H54 (cell line): ENCODE measurements at places on chromosomes 7 and 10.

- no peak for DNase-seq
Measured at GRCh38 chr10:69780077-69780476, 21.6 kb upstream of the COL13A1 start.

- DNase-seq: no peak
Measured at GRCh38 chr7:102453319-102453718, 11.3 kb downstream of the ALKBH4 start.

DNA sequence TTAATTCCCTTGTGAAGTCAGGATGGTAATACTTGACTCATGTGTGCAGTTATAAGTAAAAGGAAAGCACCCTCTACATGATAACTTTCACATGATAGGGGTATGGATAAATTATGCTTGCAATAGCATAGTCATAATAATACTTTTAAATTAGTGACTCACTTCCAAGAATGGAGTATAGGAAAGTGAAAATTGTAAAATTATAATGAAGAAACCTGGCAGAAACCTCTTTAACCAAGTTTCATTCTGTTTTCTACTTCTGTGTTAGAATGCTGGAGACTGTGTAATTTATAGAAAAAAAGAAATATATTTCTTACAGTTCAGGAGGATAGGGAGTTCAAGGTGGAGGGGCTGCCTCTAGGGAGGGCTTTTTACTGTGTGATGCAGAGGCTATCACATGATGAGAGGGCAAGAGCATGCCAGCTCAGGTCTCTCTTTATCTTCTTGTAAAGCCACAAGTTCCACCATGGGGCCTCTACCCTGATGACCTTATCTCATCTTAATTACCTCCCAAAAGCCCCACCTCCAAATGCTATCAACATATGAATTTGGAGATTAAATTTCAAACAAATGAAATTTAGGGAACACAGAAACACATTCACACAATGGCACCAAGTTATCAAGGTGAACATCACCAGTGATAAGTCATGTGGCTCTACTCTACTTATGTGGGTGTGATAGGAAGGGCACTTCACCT lies 43.2 kb downstream of the HDAC9 start:
- no peak for DNase-seq

DNA sequence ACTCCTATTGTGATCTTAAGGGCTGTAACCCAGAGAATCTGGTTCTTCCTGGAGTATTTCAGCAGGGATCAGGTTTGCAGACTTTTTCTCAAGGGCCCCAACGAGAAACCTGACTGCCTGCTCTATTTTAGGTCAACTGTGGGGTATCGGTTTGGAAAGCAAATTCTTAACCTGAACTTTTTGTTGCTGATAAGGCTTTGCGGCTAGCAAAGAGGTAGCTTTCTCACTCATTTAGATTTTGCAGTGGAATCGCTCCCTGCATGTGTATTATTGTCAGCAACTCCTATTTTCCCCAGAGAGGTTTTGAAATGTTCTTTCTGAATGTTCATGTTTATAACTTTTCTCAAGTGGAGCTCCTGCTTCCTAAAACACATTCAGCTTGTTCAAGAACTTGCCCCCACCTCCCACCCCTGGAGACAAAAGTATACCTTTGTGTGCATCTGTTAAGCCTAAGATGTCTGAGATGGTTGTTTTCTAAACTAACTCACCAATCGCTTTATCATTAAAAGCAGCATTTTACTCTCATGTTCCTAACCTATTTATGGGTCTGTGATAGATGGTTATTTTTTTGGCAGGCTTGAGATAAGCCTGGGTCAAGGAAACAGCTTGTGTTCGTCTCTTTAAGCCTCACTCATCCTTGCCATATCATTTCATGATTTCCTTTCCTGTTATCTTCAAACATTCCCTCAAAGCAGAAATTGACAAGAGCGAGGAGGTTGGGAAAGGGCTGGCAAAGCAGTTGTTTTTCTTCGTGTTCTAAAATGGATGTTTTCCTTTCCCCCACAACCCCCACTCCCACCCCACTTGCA lies 129.8 kb downstream of the BAMBI start:
- DNase-seq: no peak

DNA sequence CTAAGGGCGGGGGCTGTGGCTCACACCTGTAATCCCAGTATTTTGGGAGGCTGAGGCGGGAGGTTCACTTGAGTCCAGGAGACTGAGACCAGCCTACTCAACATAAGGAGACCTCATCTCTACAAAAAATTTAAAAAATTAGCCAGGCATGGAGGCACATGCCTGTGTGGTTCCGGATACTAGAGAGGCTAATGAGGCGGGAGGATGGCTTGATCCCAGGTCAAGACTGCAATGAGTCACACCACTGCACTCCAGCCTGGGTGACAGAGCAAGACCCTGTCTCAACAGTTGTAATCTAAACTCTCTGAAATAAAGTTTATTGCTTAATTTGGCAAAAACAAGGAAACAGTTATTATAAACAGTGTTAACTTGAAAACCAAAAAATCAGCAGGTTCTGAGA lies 123.3 kb downstream of the USP6NL start:
- no peak for DNase-seq

DNA sequence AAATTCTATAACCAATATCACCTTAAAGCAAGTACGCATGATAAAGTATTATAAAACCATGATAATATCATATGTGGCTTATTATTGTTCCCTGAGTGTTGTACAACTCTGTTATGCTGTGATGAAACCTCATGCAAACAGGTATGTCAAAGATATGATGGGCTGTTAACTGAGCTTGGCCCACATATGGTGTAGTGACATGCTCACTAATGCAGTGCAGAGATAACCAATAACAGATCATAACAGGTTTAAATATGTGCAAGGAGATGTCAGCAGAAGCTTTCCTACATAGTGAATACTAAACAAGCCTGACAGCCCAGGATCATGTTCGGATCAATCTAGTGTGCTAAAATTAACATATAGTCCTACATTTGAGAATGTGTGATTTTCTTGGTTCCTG lies 9.6 kb downstream of the CFTR start:
- no peak for DNase-seq

GRCh38 chr10:75032813-75033212 lies 78.6 kb upstream of the SAMD8 start:
- DNase-seq: no peak

DNA sequence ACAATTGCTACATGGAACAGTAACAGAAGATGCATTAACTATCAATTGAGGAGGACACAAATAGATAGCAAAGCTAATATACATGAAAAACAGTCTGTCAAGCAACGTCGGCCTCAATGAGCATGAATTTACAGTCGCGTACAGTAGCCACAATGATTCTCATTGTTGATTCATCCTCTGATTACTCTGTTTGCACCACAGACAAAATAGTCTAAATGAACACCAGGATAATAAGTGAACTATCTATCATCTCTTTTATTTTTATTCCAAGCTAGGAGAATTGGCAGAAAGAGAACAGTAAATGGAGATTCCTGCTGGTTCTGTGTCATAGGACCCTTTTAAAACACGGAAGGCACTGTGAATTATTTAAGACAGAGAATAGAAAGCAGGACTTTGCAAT lies 108.5 kb downstream of the EVX1 start:
- DNase-seq: no peak

DNA sequence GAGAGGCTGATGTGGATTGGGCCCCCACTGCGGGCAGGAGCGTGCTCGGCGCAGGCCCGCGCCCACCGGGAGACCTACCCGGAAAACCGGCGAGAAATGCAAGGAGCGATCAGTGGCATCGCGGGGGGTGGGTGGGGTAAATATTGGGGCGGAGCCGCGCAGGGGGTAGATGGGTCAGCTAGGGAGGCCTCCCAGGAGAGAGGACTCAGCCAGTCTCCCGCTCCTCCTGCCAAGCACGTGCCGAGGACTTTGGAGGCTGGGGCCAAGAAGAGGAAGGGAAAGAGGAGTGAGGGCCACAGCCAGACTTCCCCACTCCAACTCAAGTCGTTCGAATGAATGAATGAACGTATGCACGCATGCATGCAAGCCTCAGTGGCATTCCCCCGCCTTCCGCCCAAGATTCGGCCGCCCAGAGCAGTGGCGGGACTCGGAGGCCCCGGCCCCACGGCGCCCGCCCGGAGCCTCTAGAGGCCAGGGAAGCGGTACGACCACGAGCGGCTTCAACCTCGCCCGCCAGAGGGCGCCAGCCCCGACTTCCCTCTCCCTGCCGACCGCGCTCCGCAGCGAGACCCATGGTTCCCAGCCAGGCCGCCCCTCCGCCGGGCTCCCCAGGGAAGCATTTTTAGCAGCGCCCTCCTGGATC lies 3.6 kb downstream of the NPM3 start:
- no peak for DNase-seq

DNA sequence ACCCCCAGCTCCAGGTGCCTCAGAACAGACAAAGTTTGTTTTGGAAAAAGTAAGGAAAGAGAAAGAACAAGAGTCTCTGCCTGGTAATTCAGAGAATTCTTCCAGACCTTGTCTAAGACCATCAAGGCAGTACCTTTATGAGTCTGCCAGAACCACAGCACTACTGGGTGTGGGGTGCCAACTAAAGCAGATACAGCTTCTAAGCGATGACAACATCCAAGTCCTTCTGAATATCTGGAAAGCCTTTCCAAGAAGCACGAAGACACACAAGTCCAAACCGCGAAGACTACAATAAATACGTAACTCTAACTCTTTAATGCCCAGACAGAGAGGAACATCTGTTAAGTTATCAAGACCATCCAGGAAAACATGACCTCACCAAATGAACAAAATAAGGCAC lies 94.3 kb downstream of the SIRT1 start:
- no peak for DNase-seq

DNA sequence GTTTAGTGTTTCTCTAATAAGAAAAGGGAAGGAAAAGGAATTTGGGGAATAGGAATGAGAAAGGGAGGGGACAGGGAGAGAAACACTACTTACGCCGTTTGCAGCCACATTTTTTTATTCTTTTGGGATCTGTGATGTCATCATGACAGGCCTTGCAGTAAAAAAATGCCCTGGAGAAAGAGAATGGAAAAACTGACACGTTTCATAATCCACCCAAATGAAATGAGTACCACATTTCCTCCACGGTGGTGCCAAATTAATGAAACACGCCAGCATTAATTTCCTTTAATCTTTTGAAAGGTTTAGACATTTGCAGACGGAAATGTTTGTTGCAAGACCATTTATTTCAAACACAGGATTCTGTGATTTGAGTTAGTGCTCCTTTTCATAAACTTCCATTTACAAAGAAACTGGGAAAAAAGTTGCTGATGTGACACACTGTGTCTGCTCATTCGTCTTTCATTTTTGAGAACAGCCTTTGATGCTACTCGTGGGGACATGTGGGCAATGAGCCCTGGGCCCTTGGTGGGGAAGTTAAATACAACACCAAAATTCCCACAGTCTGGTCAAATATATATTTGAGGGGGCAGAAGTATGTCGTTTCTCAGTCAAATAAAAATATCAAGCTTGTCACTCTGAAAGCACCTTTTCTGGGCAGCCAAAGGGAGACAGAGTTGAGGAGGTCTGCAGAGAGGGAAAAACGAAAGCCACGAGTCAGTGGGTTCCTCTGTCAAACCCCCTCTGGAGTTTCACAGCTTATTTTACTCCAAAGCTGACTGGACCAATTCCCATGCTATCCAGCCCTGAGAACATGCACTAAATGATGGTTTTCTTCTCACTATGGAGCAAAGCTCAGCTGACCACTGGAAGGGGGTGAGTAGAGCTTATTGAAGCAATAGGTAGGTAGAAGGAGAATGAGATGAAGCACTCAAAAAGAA lies 625.5 kb downstream of the KCNMA1 start:
- DNase-seq: no peak

DNA sequence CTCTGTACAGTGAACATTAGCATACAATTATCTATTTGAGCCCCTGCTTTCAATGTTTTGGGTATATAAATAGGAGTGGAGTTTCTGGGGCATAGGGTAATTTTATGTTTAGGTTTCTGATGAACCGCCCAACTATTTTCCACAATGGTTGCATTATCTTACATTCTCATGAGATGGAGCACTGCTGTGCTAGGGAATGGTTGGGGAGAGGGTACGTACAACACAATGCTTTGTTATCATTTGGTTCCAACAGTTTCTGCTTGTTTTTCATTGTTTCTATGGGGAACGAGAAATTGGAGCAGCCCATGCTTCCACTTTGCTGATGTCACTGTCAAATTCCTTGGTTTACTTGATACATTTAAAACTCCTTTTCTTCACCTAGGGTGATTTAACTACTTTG lies 1115.3 kb downstream of the REEP3 start:
- DNase-seq: no peak

DNA sequence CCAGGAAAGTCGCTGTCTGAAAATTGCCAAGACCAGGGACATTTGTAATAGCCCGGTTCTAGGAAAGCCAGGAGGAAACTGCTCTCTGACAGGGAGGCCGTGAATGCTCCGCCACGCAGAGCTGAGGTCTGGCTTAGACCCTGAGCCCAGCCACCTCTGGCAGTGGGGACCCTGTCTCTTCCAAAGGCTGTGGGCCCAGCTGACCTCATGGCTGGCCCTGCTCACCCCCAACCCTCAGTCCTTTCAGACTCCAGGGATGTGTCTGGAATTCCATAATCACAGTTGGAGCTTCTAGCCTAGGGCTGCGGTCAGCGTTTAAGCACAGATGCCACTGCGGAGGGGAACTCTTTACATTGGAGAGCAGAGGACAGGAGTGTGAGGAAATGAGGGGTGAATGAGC lies 6.6 kb upstream of the VIPR2 start:
- DNase-seq: no peak

DNA sequence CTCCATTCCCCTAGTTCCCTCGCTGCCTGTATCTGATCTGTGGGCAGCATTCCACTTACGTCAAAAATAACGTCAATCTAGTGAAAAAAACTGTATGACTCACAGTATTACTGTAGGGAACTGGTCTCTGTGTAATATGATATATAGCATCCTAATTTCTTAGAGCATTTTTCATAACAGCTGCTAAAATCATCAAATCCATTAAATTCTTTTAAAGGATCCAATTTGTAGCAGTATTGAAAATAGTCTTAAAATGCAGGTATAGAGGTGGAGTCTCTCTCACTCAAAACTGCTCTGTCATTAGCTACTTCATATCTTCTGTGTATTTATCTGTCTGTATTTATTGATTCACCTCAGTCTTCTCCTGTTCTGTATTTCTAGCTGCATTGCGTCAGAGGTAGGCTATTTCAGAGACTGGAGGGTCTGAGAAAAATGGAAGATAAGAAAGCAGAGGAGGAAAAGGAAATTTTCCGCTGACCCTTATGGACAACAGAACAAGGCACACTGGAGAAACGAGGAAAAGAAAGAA lies 59.9 kb downstream of the PON1 start:
- no peak for DNase-seq

- DNase-seq: no peak
Measured at GRCh38 chr7:158186406-158186805, 401.2 kb downstream of the PTPRN2 start.

- DNase-seq: no peak
Measured at GRCh38 chr7:101922631-101923601, 105.5 kb downstream of the CUX1 start.

GRCh38 chr10:98636921-98637329 lies 190.2 kb upstream of the HPS1 start:
- DNase-seq: no peak

- DNase-seq: no peak
Measured at GRCh38 chr7:42262964-42263363, 26.0 kb upstream of the GLI3 start.

DNA sequence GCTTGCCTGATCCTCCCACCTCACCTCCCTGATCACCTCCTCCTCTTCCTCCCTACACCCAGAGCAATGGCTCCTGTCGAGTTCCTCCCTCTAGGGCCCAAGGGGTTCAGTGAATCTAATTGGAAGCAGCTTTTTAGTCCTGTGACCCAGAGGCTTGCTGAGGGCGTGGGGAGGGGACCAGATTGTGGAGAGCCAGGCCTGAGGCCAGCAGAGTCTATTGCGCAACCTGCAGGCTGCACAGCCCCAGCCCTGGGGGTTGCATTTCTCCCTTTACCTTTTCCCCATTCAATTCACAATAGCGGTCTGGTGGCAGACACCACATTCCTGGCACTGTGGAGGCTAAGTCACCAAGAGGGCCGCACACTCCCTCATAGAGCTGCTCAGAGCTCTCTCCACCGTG lies 32.5 kb downstream of the GHRHR start:
- no peak for DNase-seq
